ENCODE measurements at places on chromosomes 6 and 20.

DNA sequence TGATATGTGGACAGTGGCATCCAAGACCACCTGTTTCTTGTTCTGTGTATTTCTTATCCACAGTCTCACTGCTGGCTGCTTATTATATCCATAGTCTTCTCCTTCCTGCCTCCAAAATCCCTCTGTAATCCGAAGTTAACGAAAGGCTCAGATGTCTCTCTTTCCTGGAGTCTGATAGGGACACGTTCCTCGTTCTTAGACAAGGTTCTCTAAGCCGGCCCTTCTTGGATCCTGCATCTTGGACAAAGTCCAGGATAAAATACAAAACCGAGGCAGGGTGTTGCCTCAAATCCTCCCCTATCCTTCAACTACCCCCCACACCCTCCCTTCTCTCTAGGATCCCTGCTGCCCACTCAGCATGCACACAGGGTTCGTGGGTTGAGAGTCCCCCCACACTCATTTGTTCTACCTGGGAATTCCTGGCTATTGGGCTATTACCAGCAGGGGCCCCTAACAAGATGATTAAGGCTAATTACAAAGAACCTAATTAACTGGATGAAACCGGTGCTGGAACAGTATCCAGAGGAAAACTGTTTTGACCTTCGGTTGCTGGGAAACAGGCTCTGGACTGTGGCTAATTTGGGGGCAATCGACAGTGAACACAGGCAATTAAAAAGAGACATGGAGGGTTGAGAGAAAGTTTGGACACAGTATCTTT lies 32.7 kb upstream of the MRPS10 start:
- DNase-seq: no peak

DNA sequence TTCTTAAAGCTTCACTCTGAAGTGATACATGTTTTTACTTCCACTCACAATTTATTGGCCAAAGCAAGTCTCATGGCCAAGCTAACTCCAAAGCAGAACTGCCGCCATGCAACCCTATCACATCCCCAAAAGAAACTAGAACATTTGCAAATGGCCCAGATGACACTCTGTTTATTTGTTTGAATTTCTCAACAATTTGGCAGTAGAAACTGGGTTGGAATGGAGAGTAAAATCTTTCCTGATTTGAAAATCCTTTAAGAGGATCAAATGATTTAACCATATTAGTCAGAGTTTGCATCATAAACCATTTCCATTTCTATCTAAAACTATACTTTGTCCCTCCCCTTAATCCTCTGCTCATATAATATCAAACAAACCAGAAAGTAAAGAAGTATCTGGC lies 39.1 kb upstream of the E2F3 start:
- DNase-seq: no peak

GRCh38 chr20:56927127-56927526 lies 298.0 kb downstream of the TFAP2C start:
- no peak for DNase-seq

- DNase-seq: no peak
Measured at GRCh38 chr6:165456286-165456685, 146.9 kb upstream of the C6orf118 start.

DNA sequence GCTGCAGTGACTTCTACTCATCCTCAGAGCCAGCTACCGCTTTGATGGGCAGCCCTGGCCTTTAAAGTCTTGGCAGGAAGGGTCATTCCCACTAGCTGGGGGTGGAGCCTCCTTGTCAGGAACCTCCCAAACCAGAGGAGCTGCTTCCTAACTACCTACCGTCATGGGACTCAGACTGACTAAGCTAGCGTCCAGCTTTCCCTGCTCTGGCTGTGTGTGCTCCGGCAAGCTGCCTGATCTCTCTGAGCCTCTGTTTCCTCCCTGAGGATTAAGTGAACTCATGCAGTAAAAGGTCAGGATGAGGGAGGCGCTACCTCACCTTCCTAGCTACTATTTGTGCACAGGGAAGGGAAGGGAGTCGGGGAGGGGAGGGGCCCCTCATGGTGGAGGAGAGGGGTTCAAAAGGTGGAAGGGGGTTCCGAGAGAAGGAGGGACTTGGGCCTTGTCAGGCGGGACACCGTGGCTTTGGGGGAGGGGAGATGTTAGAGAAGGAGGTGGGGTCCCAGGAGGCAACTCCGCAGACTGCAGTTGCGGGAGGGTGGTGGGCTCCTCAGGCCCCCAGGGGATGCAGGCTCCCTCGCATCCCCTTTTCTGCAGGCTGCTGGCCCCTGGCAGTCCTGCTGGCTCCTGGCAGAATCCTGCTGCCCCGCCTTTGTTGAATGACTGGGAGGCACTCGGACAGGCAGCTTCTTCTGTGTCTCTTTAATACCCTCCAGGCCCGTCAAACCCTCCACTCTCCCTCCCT lies 9.8 kb downstream of the DUSP15 start:
- DNase-seq: no peak

DNA sequence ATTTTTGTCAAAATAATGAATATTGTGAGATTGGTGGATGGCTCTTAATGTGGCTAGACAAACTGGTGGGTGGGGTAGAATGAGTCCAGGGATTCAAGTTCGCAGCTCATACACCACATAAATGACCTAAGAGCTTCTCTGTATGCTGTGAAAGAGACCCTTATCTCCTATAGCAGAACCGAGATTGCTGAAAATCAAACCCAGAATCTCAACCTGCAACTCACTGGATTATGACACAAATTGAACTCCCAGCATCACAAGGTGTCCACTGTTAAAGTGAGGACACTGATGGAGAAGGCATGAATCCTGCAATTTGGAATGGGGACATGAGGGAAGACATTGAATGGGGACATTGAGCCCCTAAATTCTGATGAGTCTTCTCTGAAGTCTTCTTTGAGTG lies 51.3 kb upstream of the CNKSR3 start:
- no peak for DNase-seq

GRCh38 chr20:60561052-60561451 lies 602.8 kb downstream of the CDH26 start:
- DNase-seq: no peak

DNA sequence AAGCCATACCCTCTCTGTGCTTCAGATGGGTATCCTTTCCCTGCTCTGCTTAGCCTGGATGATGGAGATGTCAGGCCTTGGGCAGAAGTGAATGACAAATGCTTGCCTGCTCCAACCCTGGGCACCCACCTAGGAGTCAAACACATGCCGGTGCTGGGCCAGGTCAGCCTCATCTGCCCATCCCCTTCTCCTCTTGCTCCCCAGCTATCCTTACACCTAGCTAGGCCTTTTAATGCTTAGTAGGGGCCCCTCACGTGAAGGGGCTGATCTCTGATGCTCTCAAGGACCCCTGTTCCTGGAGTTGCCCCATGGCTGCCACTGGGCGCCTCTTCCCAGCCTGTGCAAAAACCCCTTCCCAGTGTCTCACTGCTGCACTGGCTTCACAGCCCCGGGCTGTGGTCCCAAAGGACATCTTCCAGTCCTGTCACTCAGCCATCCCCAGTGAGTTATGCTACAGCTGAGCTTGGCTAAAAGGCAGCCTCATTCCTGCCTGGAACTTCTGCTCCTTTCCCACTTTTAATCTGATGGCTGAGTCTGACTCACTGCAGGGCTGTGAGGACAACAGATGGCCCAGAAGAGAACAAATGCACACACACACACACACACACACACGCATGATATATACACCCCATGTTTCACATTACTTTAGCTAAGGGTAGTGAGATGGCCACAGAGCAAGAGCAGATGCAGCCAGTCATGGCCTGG lies 12.8 kb upstream of the SDCBP2 start:
- no peak for DNase-seq

GRCh38 chr6:166365806-166366205 lies 16.9 kb downstream of the MPC1 start:
- no peak for DNase-seq

DNA sequence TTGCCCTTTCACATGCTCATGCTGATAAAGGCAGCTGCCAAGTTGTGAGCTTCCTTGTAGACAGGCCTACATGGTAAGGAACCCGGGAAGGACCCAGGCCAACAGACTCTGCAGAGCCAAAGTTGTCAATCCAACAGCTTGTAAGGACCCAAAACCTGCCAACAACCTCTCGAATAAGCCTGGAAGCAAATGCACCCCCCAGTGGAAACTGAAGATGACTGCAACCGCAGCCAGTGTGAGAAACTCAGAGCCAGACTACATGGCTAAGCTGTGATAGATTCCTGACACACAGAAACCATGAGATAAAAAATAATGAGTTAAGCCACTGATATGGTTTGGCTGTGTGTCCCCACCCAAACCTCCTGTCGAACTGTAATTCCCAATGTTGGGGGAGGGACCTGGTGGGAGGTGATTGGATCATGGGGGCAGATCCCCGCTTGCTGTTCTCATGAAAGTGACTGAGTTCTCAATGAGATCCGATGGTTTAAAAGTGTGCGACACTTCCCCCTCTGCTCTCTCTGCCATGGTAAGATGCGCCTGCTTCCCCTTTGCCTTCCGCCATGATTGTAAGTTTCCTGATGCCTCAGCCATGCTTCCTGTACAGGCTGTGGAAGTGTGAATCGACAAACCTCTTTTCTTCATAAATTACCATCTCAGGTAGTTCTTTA lies 18.8 kb upstream of the CLPSL2 start:
- DNase-seq: no peak

Measured in HFF-Myc (cell line).